Central memory CD4-positive, alpha-beta T cell (primary cell): ENCODE measurements at places on chromosomes 1 and 21.

- DNase-seq, result no peak
Observed at GRCh38 chr1:107318932-107319331, 178.1 kb downstream of the NTNG1 start.

- DNase-seq, result no peak
Observed at GRCh38 chr21:46323227-46323709, 402 bp downstream of the C21orf58 start.

- no peak for DNase-seq
Observed at GRCh38 chr21:22679207-22679606, 1681.0 kb downstream of the NCAM2 start.

DNA sequence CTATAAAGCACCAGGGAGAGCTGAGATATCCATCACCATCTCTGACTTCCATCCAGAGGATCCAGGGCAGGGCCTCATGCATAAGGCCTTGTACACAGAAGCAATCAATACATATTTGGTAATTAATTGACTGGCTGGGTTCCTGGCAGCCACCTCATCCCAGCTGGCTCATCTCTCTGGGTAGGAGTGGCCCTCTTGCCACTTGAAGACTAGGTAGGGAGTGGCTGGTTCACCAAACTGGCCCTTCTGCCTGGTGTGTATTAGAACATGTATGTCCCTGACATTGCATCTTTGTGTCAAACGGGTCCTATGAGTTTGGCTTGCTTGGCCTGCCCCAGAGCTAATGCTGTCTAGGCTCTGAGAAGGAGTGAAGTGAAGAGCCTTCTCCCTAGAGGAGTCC is 11.8 kb downstream of the NUAK2 start:
- DNase-seq, result no peak

GRCh38 chr1:9251501-9251900 is 16.9 kb downstream of the H6PD start:
- DNase-seq, result no peak

- DNase-seq, result no peak
Observed at GRCh38 chr1:62401034-62401760, 35.7 kb upstream of the USP1 start.

GRCh38 chr1:38997901-38998190 is 6.8 kb downstream of the AKIRIN1 start:
- no peak for DNase-seq

DNA sequence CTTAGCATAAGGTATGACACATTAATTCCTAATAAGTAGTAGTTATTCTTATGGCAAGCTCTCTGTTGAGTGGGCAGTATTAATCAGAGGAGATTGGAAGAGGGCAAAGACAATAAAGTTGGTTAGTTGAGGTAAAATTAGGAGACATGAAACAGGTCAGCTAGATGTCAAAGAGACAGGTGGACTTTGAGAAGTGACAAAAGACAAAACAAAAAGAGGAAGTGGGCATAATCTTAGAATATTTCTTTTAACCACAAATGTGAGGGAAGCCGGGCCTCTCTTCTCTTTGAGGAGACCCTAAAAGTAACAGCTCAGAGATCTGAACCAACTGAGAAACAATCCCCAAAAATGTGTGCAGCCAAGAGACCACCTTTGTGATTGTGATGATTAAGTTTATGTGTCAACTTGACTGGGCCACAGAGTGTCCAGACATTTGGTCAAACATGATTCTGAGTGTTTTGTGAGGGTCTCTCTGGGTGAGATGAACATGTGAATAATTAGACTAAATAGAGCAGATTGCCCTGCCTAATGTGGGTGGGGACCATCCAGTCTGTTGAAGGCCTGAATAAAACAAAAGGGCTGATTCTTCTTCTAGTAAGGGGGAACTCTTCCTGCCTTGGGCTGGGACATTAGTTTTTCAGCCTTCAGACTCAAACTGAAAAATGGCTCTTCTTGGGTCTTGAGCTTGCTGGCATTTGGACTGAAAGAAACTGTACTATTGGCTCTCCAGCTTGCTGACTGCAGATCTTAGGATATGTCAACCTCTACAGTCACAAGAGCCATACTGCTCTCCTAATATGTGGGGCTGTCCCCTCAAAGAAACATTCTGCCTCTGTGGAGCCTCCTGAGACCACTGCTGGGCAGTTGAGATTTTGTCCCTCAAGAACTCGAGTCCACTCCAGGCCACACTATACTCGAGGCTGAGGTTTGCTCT is 40.0 kb downstream of the FCRL5 start:
- DNase-seq, result no peak

GRCh38 chr1:35642471-35642955 is 1.2 kb upstream of the PSMB2 start:
- DNase-seq, result no peak

DNA sequence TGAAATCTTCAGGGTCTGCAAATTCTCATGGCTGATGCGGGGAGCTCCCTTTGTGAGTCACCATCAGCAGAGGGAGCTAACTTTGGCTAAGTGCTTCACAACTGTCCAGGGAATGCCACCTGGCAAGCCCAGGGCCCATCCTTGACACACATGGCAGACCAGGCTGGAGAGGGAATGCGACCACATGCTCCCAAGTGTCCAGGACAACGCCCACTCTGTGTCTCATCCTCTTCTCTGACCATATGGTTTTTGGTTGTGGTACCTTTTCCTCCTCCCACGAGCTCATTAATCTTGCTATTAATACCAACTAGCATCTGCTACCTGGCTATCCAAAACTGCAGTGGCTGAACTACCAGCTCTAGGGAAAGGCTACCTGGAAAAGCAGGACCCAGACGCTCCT is 37.1 kb upstream of the CLSTN1 start:
- no peak for DNase-seq

- DNase-seq, result no peak
Observed at GRCh38 chr1:186323865-186324264, 51.2 kb downstream of the TPR start.

DNA sequence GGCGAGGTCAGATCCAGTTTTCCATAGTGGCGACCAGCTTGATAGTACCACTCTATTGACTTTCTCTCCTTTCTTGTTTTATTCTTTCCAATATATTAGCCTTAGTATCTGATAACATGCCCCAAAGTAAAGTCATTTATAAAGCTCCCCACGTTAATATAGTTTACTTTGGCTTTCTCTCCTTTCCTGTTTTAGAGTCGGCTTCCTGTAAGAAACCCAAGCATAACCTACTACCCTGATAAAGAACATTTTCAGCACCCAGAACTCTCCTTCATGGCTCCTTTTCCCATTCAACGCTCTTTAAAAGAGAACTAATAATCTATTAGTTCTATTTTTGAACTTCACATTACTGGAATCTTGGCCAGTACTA is 23.7 kb downstream of the CD1D start:
- DNase-seq, result no peak

GRCh38 chr1:31755850-31756492 is 8.2 kb downstream of the ADGRB2 start:
- no peak for DNase-seq

GRCh38 chr1:8527941-8528340 is 210.0 kb downstream of the SLC45A1 start:
- DNase-seq, result no peak

GRCh38 chr1:227770812-227771211 is 35.6 kb downstream of the SNAP47 start:
- DNase-seq, result no peak

DNA sequence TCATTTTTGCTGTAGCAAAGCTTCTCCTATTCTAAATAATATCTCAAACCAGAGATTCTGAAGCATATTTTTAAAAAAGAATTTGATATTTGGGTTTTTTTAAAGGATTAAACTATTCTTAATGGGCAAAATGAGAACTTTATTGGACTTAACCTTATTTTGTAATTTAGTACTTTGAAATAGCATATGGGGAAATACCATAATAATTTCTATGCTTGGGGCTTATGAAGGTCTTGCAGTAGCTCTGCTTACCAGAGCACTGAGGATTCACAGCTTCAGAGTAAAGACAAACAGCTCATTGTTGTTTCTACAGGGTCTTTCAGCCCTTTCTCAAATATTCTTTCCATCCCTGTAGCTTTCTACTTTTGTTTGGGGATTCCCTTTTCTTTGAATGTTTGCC is 111.2 kb upstream of the ZNF648 start:
- no peak for DNase-seq

- peak; percentile 36 for DNase-seq
Observed at GRCh38 chr1:206739411-206740076, 31.0 kb upstream of the IL19 start.
